Endothelial cell of umbilical vein (primary cell): ENCODE measurements at places on chromosomes 11 and 22. TPM values are rescaled to one million over a fixed set of nuclear protein-coding genes. Genes with fewer than 3 reads are reported as not detected.

- DNase-seq: no peak
These were observed 103.7 kb downstream of the DSCAML1 start for GRCh38 chr11:117693344-117693743.

- DNase-seq: no peak
These were observed 229.8 kb downstream of the TBC1D22A start for GRCh38 chr22:46992121-46992731.

GRCh38 chr22:47928631-47929030 is 1166.2 kb downstream of the TBC1D22A start:
- no peak for DNase-seq

DNA sequence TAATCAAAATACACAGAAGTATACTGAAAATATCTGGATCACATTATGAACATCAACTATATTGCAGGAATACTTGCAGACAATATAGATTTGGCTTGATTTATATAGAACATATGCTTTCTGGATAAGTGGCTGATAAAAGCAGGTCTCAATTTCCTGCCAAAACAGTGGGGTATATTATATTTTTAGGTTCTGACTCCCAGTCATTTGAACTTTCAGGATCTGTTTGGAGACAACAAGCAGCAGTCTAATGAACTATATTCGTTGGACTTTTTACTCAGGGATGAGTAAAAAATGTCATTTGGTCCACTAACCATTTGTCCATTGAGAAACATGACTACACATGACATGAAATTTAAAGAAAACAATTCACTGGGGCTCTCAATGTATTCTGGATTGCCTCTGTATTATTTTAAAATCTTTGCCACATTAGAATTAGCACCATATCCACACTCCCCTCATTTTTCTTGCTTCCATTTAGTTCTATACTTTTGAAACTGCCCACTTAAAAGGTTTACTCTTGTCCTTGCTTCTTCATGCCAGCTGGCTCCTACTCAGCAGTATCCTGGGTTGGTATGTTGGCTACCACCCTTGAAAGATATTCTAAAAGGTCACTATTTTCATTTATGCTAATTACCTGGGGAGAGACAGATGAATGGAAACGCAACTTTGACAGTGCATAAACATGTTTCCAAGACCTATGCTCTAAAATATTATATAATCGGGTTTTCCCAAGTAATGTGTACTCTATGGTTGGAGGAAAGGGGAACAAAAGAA is 153.0 kb downstream of the APOL5 start:
- no peak for DNase-seq

DNA sequence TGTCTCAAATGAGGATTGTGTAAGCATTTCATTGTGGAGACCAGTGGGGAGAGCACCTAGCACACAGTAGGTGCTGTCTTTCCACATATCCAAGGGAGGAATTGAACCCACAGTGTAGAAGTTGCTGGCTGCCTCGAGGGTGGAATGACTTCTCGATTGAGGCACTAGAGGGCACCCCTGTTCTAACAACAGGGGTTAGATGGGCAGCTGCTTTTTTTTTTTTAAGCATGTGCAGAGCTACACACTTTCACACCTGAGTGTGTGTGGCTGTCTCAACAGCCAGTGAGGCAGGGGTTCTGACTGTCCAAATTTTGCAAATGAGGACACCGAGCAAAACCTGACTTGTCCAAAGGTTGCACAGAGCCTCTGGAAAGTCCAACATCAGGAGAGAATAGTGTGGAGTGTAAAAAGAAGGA is 118.2 kb upstream of the CRYBB3 start:
- DNase-seq: peak; percentile 59

- no peak for DNase-seq
These were observed 106.1 kb downstream of the CD44 start for GRCh38 chr11:35245056-35245455.

DNA sequence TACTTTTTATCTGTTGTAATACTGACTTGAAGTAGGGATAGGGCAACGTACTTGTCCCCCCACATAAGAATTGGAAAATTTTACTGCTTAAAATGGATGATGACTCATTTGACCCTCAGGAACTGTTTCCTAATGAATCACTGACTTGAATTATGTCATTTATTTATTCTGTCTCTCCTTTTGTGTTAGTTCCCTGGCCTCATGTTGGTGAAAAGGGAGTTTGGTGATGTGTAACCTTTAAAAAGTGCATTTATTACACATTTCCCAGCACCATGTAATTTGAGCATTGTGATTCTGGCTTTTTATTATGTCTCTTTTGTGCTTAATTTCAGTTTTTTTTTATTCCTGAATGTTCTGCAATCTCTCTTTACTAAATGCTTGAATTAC is 20.3 kb upstream of the PGM2L1 start:
- DNase-seq: peak; percentile 95

GRCh38 chr11:123696183-123696582 is 41.8 kb upstream of the SCN3B start:
- DNase-seq: no peak

- DNase-seq: no peak
These were observed 52.7 kb downstream of the MPPED2 start for GRCh38 chr11:30533445-30533947.

DNA sequence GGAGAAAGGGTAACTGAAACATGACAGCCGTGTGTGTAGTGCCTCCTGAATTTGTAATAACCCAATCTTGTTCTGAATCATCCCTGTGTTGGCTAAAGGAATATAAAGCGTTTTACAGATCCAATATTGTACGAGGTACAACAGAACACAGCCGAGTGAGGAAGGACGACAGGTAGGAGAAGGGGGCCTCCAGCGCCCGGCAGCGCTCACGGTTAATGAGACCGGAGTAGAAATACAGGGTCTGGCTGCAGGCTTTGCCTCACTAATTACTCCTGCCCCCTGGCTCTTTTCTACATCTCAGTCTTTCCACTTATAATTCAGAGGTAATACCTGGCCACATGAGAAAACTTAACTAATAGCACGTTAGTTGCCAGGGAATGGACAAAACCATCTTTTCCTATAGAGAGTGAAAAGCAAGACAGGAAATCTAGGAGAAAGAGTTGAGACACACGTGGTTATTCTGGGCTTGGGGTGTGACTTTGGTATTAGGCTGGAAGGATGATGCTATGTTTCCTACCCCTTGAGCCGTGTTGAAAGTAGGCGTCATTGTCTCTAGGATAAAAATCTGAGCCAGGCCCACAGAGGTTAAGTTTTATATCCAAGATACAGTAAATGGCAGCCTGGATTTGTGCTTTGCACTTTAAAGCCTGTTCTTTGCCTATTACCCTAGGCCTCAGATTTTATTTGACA is 54.1 kb downstream of the GRIK4 start:
- DNase-seq: no peak

GRCh38 chr11:70539360-70540095 is 141.2 kb downstream of the CTTN start:
- no peak for DNase-seq

TESMIN gene
- 3.1 and 6.1 TPM in 2 replicates for total RNA-seq
